ENCODE measurements at places on chromosomes 4 and X. TPM values are rescaled to one million over a fixed set of nuclear protein-coding genes. Genes with fewer than 3 reads are reported as not detected.

The CXCL1 gene
- total RNA-seq: 0.42 TPM

The MED12 gene
- 36.6 TPM for total RNA-seq

The SHROOM3 gene
- 11.7 TPM for total RNA-seq

The JADE1 gene
- 17.0 TPM for total RNA-seq

The S100G gene
- not detected for total RNA-seq

The TMEM187 gene
- 2.3 TPM for total RNA-seq

The C4orf36 gene
- total RNA-seq: 0.63 TPM

The DBET gene
- not detected for total RNA-seq

The SYTL4 gene
- 18.5 TPM for total RNA-seq

The ARHGAP6 gene
- total RNA-seq: 20.7 TPM

The XAGE2 gene
- total RNA-seq: not detected

The MSMO1 gene
- 126 TPM for total RNA-seq

The DCAF8L2 gene
- not detected for total RNA-seq

The GABRE gene
- total RNA-seq: 81.1 TPM

The TIGD4 gene
- 2.9 TPM for total RNA-seq

The GC gene
- not detected for total RNA-seq

The ARMCX4 gene
- 28.0 TPM for total RNA-seq

The PTTG2 gene
- 2.1 TPM for total RNA-seq

The BEX1 gene
- 3.5 TPM for total RNA-seq

The FRG2 gene
- total RNA-seq: not detected

The PASD1 gene
- not detected for total RNA-seq

The ETDB gene
- total RNA-seq: not detected

The XPNPEP2 gene
- total RNA-seq: 4.7 TPM

The TSPAN5 gene
- total RNA-seq: 27.5 TPM

The PALLD gene
- 441 TPM for total RNA-seq

The HSD17B13 gene
- 1.2 TPM for total RNA-seq

The SAGE1 gene
- not detected for total RNA-seq

The TREX2 gene
- total RNA-seq: 0.21 TPM

The RAB41 gene
- not detected for total RNA-seq

The TMPRSS11F gene
- not detected for total RNA-seq
